ENCODE measurements at places on chromosomes 1 and 21.
A peak's percentile ranks its signal among the peaks of the same experiment; 100 is the strongest.

DNA sequence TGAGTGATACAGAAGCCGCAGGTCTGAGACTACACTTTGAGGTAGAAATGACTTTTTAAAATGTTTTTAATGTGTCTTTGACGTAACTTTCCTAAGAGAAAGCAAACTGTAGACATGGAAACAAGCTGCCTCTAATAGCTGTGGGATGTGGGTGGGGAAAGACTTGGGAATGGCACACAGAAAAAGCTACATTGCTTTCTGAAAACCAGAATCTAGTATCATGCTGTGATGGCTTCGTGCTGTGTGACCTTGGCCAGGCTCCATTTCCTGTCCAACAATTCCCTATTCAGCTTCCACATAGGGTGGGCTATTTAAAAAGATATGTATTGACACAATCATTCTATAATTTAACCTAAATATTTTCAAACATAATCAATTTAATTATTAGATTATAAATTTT lies 909.1 kb downstream of the NCAM2 start:
- no peak for DNase-seq

GRCh38 chr1:99944192-99944591 lies 25.6 kb upstream of the SLC35A3 start:
- no peak for DNase-seq

- DNase-seq, result no peak
These were observed 406 bp downstream of the PUSL1 start for GRCh38 chr1:1308756-1309250.

GRCh38 chr1:21022279-21023040 lies 154.2 kb downstream of the EIF4G3 start:
- peak; percentile 47 for DNase-seq

- no peak for DNase-seq
These were observed 2.9 kb downstream of the BRINP3 start for GRCh38 chr1:190474650-190475211.

DNA sequence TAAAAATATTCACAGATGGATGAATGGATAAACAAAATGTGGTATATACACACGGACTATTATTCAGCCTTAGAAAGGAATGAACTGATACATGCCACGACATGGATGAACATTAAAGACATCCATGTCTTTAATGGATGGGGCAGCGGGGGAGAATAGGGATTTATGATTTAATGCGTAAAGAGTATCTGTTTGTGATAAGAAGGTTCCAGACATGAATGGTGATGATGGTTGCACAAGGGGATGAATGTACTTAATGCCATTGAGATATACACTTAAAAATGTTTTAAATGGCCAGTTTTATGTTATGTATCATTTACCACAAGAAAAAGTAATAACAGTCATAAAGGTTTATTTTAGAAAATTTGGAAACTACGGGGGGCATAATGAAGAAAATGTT lies 108.6 kb upstream of the WLS start:
- DNase-seq, result no peak
